ENCODE measurements at places on chromosomes 2 and 18.

DNA sequence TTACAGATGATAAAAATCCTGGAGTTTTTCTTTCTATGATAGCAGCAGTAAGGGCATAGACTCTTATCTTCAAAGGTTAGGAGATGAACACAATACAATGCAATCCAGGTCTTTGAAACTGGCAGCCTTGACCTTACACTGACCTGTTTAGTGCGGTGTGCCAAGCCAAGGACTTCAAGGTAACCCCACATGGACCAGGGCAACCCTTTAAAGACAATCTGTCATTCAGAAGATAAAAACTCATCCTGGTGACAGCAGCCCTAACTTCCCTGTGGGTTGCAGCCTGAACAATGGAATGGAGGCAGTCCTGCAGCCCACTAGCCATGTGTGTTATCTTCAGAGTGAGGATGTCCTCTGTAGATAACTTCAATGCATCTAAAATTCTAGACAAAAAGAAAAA, 78.1 kb downstream of the RTTN start:
- DNase-seq: no peak

DNA sequence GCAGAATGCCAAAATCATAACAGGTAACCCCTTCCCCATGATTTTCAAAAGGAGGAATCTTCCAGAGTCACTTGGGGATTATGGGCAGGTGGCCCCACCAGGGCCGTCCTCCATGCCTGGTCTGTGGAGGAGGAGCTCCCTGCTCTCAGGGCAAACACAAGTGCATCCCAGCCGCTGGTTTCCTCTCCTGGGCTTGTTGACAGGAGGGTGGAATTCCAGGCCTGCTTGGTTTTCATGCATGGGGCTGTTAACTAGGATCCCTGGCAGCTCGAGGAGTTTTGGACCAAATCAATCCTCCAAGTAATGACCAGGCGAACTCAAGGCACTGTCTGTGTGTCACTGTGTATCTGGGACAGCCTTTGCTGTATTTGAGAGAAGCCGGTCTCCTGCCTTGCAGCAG, 45.3 kb downstream of the FOSL2 start:
- no peak for DNase-seq

GRCh38 chr2:148817210-148817708, 57.8 kb upstream of the KIF5C start:
- DNase-seq: no peak

DNA sequence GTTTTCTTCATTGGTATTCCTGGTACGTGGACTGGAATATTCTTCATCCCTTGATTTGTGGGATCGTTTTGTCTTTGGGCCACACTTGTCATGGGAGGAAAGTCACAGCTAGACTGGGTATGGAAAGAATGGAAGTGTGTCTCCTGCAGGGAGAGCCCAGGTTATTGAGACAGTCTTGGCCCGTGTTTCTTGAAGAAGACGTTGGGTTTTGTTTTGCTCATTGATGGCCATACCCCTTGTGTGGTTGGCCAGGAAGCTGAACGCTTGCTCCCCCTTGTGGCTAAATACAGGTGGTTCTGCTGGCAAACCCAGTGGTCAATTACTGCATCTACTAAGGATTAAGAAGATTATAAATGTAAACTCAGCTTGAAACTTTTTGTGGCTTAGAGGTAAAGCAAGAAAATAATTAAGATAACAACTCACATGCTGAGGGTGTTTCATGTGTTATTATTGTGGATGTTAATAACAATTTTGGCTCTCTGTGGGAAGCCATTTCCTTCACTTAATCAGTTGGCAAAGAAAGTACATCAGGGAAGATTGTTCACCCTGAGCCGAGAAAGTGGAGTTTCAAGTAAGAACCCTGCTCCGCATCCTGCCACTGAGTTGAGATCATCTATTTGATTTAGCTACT, 91.8 kb downstream of the NEDD4L start:
- peak; percentile 40 for DNase-seq

GRCh38 chr2:224954980-224955379, 87.3 kb downstream of the DOCK10 start:
- DNase-seq: no peak

- no peak for DNase-seq
These were observed 8.8 kb downstream of the MGAT5 start for GRCh38 chr2:134262684-134263083.

- no peak for DNase-seq
These were observed 374.2 kb downstream of the TDRD15 start for GRCh38 chr2:21498016-21498415.

DNA sequence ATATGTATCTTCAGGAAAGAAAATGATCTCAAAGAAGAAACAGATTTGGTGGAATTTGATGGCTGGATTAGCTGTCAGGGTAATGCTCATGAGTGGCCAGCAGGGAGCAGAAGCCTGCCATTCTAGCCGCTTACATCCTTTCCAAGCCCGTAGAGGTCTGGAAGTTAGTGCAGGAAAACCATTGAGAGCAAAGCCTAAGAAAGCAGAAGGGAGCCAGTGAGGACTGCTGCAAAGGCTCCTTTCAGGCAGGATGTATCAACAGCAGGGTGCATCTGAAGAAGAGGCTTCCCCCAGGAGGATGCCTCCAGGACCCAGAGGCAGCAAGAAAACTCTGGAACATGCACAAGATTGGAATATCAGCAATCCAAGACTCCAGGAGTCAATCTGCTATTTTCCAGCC, 22.9 kb upstream of the LBH start:
- no peak for DNase-seq

DNA sequence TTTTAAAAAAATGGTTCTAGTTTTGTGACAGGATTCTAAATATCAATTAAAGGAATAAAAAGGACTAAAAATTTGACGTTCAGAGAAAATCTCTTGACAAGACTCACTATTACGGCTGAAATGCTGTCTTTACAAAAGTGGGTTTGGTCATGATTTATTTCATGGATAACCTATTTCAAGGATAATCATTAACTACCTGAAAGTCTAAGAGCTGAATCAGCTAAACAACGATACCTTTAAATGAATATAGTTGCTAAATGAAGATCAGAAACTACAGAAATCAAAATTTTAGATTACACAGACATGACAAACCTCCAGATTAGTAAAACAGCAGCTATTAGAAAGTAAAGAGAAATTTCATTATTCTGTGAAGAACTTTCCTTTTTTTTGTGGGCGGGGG, 35.7 kb downstream of the RTTN start:
- no peak for DNase-seq

- no peak for DNase-seq
These were observed 215.6 kb upstream of the POU3F3 start for GRCh38 chr2:104638190-104638858.

DNA sequence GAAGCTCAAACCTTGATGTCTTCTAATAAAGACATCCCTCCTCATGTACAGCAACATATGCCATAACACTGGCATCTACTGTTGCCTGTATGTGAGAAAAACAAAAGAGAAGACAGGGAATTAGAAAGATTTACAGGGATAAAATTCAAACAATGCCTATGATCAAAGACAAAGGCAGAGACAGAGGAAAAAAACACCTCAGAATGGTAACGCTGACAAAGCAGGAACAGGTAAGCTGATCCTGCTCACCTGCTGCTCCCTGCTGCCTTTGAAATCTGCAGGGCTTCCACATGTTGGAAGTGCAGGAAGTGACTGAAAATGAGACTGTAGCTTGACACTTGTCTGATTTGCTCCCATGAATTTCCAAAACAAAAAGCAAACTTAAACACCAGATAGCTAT, 90.2 kb upstream of the DNAJC10 start:
- no peak for DNase-seq

DNA sequence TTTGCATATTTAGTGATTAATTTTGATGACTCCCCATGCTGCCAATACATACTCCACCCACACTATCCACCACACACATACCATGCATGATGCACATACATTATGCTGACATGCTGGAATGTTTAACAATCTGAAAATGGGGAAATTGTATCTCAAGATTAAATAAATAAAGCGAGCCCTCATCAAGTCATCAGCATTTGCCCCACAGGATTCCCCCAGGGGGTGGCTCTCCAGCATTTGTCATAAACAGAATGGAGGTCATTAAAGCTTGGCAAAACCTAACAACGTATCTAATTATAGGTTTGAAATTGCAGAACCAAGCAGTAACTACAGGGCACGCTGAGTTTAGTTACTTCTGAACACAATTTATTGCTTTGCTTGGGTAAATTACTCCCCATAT, 141.2 kb upstream of the TACR1 start:
- no peak for DNase-seq

DNA sequence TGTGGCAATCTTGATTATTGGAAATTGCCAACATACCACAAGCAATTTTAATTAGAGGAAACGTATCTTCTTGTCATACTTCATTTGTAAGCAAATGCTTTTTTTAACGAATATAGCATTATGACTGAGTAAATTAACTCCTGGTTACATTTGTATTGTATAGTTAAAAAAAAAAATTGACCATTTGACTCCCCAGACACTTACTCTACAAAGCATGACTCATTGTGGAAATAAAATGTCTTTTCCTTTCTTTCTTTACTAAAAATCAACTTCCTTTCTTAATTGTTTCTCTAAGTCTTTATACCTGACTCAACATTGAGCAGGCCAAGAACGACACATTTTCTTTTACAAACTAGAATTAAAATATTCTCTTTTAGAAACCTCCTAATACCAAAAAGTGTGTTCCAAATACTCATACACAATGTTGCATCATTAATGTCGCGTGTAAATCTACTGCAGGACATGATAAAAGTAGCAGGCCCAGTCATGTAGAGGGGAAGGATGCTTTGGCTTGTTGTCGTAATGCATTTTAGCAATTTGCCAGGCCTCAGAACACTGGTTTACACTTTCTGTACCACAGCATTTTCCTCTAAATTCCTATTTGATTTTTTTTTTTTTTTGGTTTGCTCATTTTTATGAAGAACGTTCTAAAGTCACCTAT, 349.6 kb upstream of the KCNH7 start:
- DNase-seq: no peak

DNA sequence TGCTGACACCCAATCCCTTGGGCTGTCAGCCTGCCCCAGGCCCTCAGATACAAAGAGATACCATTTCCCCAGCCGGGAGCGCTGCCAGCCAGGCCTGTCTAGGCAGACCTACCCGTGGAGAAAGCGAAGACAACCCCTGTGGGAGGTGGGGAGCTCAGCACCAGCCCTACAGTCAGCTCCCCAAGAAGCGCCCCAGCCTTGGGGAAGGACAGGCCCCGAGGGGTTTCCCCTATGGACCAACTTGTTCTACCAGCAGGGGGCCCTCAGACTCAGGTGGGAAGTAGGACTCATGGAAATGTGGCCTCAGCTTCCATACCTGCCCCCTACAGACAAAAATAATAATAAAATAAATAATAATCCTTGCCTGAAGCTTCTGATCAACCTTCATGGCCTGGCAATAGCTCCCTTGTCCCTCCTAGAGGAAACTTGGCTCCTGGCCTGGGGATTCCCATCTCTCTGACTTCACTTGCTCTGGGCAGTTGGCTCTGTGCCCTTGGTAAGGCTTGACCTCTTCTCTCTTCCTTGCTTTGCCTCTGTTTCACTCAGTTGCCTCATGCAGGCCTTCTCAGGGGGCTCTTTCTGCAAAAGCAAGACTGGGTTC, 7.0 kb downstream of the SLC35F6 start:
- peak; percentile 16 for DNase-seq

- DNase-seq: no peak
These were observed 15.4 kb upstream of the ACYP2 start for GRCh38 chr2:54099829-54100585.

GRCh38 chr2:100852999-100853908, 33.3 kb downstream of the NPAS2 start:
- no peak for DNase-seq

- no peak for DNase-seq
These were observed 103.8 kb downstream of the TRIM43 start for GRCh38 chr2:95695613-95696012.

DNA sequence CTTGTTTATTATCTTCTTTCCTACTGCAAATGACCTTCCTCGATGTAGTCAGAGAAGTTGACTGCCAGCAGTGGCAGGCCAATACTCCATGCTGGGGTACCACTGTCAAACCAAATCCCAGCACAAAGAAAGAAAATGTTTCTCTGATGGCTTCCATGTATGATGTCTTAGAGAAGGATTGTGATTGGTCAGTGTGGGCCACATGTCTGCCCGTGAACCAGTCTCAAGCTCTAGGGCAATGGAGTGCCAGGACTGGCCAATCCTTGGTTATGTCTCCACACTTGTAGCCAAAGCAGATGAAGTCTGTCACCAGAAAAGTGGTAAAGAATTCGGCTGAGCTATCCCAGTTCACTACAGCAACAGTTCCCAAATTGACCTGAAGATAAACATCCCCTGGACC, 17.6 kb upstream of the SMAD4 start:
- DNase-seq: no peak

- DNase-seq: no peak
These were observed 12.6 kb downstream of the ERMN start for GRCh38 chr2:157312866-157313486.

DNA sequence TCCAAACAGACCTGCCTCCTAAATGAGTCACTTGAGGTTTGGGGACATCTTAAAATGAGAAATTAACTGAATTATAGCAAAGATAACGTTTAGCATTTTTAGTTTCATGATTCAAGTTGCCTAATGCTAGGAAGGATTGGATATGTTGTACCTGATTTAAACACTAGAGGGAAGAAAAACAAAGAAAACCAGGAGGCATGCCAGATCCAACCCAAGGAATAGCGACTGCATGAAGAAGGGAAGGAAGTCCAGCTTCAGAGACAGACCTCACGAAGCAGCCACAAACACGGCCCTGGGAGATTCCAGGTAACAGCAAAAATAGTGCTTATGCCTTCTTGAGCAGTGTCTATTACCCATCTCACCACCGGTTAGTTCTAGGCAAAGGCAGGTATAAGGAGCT, 499.9 kb upstream of the SPHKAP start:
- DNase-seq: no peak

DNA sequence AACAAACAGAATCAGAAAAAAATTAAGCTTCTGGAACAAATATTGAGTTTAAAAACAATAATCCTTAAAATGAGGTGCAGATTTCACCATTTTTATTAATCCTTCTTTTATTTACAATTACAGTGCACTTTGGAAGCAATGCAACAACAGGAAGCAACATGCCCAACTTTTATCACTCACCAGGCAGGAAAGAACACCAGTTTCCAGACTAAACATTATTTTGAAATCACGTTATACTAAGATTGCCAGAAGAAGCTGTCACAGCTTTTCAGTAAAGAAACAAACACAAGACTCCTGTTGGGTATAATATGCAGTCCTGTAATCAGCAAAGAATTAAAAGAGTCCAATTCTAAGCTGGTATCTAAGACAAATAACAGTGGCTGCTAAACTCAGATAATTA, 137.9 kb upstream of the ZC3H15 start:
- DNase-seq: no peak

DNA sequence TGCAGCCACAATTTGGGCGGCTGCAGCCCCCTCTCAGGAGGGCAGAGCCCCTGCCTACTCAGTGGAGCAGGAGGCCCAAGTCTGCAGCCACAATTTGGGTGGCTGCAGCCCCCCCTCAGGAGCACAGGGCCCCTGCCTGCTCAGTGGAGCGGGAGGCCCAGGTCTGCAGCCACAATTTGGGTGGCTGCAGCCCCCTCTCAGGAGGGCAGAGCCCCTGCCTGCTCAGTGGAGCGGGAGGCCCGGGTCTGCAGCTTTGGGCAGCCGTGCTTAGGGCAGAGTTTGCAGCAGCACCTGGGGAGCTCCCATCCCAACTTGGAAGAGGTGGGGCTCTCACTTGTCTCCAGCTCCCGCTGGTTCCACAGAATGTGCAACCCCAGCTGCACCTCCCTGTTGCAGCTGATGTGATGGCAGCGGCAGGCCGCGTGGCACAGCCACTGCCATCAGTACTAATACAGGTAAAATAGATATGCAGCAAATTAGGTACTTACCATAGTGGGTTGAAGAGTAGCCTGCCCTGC, 99.4 kb downstream of the TWIST2 start:
- DNase-seq: no peak
